ENCODE measurements at places on chromosomes 3 and 15. TPM values are rescaled to one million over a fixed set of nuclear protein-coding genes. Genes with fewer than 3 reads are reported as not detected.

Gene CFAP92
- 1.0 TPM for total RNA-seq

Gene TUSC7
- not detected for total RNA-seq

Gene SPTBN5
- total RNA-seq: 15.0 TPM

Gene P2RY1
- 1.3 TPM for total RNA-seq

Gene PRTG
- total RNA-seq: 8.6 TPM
